CD4-positive, alpha-beta T cell treated with Interleukin-2 at 100 ng/mL for 4 hours (primary cell): ENCODE measurements at places on chromosomes 11 and 22.

DNA sequence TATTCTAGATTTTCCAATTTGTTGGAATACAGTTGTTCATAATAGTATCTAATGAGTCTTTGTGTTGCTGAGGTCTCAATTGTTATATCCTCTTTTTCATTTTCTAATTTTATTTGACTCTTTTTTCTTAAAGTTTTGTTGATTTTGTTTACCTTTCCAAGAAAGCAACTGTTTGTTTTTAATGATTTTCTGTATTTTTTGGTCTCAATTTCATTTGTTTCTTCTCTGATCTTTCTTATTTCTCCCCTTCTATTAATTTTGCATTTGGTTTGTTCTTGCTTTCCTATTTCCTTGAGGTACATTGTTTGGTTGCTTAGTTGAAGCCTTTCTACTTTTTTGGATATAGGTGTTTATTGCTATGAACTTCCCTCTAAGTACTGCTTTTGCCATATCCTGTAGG, 5.2 kb upstream of the OR52A1 start:
- no peak for DNase-seq

- DNase-seq = no peak
Measured at GRCh38 chr11:72842126-72842525, 27.9 kb downstream of the ATG16L2 start.

DNA sequence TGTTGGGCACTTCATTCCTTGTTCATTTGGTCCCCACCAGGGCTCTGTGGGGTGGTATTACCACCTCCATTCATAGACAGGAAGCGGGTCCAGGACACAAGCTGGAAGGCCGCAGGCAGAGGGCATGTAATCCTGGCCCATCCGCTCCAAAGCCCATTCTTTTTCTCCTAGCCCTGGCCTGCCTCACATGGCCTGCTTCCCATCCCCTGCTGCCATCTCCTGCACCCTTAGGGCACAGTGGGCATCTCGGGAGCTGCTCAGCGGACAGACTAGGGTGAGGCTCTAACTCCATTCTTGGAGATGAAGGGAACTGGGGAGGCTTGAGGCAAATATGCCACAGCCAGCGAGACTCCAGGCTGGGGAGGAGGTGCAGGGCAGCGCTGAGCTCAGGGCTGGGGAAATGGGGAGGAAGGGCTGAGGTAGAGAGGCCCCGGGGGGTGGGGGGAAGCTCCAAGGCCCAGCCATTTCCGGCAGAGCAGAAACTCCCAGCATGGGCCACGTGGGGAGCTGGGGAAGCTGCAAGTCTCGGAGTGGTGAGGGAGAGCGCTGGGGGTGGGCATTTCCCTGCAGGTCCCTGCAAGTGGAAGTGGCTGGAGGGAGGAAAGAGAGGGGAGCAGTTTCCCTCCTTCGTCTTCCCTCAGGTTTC, 14.3 kb upstream of the BCL9L start:
- DNase-seq = peak; percentile 34

- no peak for DNase-seq
Measured at GRCh38 chr11:1236316-1237127, 13.7 kb downstream of the MUC5B start.

- DNase-seq = no peak
Measured at GRCh38 chr11:119085437-119085847, 761 bp downstream of the HMBS start.

DNA sequence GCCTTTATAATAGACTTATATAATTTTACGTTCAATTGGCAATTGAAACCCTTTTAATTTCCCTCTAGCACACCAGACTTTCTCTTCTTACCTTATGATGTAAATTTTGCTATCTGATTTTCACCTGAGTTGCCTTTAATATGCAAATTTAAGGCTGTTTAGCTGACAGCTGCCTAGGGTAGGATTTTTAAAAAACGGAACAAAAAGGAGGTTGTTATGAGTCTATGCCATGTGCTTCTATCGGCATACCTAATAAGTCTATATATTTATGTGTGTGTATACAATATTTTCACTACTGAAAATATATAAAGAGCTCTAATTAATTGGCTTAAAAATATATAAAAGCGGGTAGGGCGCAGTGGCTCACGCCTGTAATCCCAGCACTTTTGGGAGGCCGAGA, 11.8 kb upstream of the SELENOH start:
- DNase-seq = no peak

DNA sequence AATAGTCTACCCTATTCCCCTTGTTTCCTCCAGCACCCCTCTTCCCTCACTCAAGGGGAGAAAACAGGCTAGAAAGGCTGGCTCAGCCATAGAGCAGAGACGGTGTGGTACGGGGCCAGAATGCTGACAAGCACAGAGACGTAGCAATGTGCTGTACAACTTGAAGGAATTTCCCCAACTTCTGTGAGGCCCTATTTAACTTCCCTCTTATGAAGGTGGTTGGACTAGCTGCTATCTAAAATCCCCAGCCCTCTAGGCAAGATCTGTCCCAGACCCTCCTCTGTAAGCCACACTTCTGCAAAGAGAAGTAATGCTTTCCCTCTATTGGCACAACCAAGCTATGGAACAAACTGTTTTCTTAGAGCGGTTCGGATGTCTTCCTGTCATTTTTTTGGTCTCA, 37.8 kb downstream of the PLEKHA7 start:
- no peak for DNase-seq

DNA sequence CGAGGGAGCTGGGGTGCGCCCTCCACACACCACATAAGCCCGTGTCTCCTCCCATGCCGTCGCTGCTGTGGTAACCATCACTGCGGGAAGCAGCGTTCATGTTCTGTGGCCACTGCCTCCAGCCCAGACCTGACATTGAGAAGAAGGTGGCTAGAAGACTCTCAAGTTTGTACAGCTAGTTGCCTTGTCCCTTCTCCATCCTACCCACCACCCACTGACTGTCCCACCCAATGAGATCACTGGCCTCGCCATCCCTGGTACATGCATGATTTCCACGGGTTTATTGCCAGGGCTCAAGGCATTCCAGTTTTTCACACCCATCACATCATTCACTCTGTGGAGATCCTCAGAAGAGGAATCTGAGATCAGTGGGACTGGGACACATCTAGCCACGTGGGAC, 33.0 kb downstream of the AHNAK start:
- no peak for DNase-seq

- DNase-seq = no peak
Measured at GRCh38 chr11:125084057-125084416, 20.9 kb downstream of the SLC37A2 start.

DNA sequence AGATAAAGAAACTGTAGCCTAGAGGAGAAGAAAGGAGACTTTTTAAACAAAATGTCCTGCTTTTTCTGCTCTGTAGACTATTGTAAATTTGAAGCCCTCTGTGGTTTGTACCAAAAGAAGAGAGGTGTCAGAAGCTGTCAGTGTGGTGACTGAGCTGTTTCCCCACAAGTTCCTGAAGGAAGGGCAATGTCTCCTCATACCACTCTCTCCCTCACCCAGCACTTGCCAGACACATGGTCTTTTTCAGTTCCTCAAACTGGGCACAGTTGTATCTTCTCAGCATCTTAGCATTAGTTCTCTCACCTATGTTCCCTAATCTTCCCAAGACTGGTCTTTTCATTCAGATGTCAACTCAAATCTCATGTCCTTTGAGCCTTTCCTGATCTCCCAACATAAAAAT, 4.3 kb downstream of the BCO2 start:
- DNase-seq = no peak

- DNase-seq = no peak
Measured at GRCh38 chr22:46017166-46017565, 40.2 kb upstream of the WNT7B start.

- DNase-seq = no peak
Measured at GRCh38 chr22:40120848-40121247, 56.9 kb upstream of the TNRC6B start.

- no peak for DNase-seq
Measured at GRCh38 chr11:126357055-126357962, 1.8 kb downstream of the ST3GAL4 start.

DNA sequence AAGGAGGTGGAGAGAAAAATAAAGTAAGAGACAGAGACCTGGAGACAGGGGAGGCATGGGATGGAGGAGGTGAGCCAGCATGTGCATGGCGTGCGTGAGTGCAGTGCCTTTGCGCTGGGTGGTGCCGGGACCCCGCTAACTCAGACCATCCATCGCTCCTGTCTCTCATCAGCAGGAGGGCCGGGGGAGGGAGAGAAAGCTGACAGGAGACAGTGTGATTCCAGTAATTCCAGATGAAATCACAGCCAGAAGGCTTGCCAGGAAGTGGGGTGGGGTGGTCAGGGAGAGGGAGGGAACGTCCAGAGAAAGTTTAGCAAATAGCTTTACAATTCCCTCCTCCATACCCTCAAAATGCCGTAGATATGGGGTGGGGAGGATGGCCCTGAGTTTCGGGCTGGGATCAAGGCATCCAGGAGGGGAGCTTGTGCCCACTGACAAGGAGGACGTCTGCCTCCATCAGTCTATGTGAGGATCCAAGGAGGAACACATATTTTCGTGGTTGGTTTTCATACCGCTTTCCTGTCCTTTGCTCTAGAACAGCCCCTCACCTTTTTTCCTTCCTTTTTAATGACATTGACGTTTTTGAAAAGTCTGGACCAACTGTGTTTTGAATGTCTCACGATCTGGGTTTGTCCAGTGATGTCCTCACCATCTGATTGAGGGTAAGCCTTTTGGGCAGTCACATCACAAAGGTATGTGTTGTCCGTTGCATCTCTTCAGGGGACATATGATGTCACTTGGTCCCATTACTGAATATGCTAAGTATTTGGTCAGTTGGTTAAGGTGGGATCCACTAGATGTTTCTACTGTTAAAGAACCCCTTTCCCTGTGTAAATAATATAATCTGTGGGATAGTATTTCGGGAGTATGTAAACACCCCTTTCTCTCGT, 567.3 kb downstream of the MIAT start:
- DNase-seq = no peak

DNA sequence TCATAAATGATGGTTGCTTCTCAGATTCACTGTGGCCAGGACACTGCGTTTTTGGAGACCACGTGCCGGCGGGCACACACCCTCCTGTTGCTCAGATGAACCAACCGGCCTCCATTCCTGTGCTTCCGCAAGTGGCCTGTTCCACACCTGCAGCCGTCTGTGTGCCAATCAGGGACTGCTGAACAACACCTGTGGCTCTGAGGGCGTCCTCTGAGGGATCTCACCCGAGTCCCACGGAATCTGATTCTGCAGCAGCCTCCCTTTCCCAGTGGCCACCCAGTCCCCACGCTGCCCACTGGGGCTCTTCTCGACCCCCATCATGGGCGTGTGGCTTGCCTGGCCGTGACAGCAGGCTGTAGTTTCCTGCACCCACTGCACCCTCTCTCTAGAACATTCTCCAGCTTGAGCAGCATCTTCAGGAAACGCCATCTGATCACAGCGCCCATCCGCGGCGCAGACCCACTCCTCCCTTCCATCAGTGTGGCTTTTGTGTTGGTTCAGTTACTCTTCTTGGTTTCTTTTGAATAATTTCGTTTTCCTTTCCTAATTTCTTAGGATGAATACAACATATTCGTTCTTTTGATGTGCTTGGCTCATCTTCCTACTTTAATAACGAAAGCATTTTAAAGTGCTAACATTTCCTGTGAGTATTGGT, 100.3 kb upstream of the SLC22A12 start:
- DNase-seq = no peak

DNA sequence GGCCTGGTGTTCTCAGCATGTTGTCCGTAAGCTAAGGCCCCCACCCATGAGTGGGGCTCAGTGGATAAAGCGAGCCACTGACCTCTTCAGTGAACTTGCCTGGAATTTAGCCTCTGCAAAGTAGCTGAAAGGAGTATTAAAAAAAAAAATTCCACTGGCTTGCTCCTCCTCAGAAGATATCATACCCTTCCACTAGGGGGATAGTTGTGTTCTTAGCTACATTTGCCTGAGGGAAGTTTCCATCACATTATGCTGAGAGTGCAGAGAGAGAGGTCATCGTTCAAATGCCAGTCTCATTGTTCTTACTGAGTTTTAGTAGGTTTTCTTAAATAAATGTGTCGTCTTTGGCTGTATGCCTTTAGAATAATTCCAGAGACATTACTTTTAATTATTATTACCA, 879.7 kb downstream of the JRKL start:
- DNase-seq = no peak

GRCh38 chr11:69501891-69502860, 20.7 kb downstream of the LINC01488 start:
- DNase-seq = no peak

DNA sequence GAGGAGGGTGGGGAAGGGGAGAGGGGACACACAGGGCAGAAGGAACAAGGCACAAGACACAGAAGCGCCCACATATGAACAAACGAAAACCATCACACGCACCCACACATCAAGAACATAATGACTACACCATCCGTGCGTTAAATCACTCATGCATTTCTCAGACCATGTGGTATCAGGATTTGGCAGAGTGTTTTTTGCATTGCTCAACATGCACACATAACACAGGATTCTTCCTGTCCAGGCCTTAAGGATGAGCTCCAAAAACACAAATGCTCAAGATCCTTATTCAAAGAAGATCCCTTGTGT, 309.5 kb downstream of the CADM1 start:
- DNase-seq = no peak

DNA sequence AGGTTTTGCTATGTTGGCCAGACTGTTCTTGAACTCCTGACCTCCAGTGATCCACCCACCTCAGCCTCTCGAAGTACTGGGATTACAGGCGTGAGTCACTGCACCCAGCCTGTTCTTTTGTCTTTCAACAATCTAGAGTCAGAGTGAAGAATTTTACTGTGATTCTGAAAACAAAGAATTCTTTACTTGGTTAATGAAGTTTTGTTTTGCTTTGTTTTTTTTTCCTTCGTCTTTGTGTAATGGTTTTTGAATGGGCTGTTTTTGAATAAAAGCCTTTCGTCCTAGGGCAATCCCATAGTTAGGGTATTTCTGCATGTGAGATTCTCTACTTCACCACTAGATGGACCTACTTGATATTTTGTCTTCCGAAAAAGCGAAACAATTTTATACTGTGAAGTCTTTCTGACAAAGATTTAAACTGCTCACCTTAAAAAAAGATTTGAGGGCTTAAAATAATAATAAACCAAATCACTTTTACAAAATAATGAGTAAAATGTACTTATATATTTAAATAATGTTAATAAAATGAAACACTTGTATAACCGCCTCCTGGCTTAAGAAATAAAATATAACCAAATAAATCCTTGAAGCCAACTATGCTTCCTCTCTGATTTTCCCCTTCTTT, 43.4 kb upstream of the SC5D start:
- DNase-seq = peak; percentile 45

GRCh38 chr22:32546496-32546895, 71.9 kb downstream of the FBXO7 start:
- DNase-seq = no peak

DNA sequence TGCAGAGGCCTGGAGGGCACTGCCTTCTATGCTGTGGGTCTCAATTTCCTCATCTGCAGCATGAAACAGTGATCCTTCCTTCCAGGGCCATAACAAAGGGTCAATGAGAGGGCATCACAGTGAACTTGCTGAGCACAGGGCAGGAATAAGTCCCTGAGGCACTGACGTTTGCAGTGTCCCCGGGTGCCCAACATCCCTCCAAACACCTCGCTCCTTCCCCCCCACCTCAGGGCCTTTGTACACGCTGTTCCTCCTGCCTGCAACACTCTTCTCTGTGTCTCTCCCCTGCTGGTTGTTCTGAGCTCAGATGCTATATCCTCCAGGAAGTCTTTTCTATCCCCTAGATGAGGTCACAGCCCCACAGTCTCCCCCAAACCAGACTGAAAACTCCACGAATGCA, 59.7 kb upstream of the TCF20 start:
- DNase-seq = no peak

GRCh38 chr11:20357150-20357549, 6.4 kb upstream of the HTATIP2 start:
- no peak for DNase-seq
